ENCODE measurements at places on chromosomes 2 and 18.

DNA sequence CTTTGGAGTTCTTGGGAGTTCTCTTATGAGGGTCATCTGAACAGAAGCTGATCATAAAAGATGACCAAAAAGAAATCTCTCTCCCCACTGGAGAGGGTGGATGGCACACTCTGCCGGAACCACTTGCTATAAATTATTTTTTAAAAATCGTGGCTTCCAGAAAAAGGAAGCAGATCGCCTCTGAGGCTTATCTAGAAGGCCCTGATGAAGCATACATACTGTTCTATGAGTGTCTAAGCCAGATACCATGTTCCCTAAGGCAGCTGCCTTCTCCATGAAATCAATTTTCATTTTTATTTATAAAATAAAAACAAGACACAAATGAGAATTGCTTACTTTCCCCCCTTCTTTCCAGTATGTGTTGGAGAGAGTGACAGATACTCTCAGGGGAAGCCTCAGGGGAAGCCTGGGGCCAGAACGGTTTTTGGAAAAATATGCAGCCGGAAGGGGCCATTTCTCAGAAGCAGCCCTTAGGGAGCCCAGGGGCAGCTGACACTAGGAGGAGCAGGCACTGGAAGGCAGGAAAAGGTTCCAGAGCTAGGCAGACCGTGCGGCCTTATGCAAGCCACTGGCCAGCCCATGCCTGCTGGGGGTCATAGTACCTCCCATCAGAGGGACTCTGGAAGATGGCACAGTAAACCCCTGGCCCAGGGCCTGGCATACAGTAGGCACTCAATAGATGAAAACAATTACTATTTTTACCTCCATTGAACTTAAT lies 130.6 kb downstream of the CABLES1 start:
- no peak for DNase-seq

DNA sequence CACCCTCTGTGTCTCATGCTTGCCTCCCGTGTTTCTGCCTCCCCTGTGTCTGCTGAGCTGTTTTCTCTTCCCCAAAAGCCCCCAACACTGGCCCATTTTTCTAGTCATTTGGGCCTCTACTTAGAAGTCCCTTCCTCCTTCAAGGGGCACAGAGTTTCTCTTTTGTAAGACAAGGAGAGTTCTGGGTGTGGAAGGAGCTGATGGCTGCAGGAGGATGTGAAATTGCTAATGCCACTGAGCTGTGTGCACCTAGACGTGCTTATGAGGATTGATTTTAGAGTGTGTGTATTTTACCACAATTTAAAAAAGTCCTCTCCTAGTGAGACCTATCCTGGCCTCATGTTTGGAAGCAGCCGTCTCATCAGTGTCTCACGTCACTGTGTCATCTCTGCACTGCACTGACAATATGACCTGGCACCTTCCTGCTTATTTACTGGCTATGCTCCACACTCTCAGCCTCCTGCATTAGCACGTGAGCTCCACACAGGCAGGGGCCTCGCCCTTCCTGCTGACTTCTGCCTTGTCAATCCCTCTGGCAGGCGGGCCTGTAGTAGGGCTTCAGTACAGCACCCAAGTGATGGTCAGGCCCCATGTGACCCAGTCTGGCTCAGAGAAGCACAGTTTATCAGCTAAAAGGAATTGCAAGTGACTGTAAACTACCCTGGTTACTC lies 8.0 kb upstream of the MBP start:
- peak; percentile 77 for DNase-seq

GRCh38 chr2:198715302-198715835 lies 742.4 kb downstream of the SATB2 start:
- no peak for DNase-seq

DNA sequence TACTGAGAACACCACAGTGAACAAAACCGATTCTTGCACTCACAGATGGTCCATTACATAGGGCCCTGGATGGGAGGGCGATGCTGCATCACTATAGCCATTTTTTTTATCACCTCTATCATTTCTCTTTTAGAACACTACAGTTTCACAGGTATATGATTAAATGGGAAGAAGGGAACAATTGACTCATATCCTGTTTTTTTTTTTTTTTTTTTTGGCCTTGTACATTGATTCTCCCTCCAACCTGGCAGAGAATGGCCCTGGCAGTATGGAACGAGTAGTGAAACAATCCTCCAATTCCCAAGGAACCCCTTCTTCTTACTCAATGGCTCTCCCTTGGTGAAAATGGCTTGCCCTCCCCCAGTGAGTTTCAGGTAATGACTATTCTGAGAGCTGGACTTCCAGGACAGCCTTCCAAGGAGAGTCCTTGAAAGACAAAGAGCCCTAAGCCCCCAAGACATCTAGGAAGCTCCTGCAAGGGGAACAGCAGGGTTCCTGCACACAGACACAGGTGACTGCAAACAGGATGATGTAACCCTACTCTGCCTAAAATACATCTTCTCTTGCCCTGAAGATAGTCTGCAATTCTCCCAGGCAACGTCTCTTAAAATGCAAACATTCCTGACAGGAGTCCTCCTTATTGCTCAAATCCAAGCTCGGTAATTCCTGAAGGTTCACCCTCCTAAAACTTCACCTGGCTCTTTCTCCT lies 405.4 kb downstream of the SETBP1 start:
- DNase-seq = no peak

GRCh38 chr18:45403341-45404049 lies 211.8 kb upstream of the SLC14A2 start:
- DNase-seq = no peak

DNA sequence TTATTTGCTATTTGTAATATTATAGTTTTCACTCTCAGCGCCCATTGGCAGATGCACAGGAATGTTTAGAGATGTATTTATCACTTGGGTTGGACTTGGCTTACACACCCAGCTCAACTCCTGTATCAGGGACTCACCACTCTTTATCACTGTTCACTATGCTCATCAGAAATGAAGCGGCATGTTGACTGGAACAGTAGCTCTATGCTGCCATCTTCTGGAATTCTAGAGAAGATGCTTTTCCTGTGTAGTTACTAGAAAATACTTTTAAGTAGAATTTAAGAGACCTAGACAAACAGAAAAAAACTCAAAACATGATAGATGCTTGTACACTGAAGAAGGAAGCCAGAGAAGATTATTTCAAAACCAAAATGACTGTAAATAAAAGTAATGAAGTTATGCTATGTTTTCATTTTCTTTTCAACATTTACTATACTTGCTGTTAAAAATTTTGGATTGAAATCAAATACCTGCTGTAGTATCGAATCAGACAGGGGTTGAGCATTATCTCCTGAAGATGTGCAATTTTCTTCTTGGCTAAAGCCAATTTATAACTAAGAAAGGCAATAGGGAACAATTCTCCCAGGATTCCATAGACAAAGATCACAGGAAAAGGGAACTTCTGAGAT lies 47.4 kb upstream of the NXPH2 start:
- no peak for DNase-seq

- no peak for DNase-seq
These were observed 176.8 kb downstream of the ZEB2 start for GRCh38 chr2:144343145-144343544.

- no peak for DNase-seq
These were observed 17.7 kb downstream of the SERPINB12 start for GRCh38 chr18:63559567-63560491.

GRCh38 chr2:54669677-54670484 lies 53.6 kb upstream of the EML6 start:
- no peak for DNase-seq

DNA sequence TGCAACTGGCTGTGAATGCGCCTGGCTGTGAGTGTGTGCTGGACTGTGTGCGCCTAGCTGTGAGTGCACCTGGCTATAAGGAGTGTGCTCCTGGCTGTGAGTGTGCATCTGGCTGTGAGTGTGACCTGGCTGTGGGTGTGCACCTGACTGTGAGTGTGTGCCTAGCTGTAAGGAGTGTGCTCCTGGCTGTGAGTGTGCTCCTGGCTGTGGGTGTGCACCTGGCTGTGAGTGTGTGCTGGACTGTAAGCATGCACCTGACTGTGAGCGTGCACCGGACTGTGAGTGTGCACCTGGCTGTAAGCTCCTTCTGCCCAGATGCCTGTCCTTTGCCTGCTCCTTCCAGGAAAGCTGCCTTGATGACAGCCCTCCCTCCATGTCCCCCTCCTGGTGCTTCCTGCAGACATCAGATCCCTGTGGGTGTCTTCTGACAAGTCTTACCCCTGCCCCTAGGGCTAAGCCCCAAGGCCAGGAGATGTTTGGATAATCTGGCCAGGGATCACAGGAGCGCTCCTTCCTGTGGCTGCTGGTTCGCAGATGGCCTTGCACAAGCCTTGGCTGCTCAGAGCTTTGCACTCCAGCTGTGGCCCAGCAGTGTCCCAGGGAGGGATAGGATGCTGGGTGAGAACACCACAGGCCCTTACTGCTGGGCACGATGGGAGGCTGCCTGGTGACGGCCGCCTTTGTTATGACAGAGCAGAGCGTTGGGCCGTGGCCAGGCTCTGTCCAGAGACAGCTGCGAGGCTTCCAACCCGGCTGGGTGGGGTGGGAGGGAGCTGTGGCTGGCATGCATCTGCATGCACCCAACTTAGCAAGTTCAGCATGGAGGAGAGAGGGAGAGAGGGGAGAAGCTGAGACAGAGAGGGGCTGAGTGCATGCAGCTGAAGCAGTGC lies 89.9 kb downstream of the GLI2 start:
- DNase-seq = no peak

DNA sequence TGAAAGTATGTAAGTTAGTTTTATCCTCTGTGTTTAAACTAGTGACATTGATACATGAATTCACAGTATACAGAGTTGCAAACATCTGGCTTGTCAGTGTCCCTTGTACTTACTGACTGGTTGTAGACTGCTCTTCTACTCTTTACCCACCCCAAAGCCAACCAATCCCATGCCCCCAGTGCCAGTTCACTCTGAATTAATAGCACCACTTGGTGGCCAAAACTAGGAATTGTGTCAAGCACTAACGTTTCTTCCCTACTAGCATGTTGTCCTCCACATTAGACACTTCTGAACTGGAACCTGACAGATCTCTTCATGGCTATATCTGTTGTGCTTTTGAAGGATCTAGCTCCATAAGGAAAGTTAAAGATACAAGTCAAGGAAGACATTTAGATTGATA lies 27.2 kb upstream of the OTX1 start:
- DNase-seq = no peak

DNA sequence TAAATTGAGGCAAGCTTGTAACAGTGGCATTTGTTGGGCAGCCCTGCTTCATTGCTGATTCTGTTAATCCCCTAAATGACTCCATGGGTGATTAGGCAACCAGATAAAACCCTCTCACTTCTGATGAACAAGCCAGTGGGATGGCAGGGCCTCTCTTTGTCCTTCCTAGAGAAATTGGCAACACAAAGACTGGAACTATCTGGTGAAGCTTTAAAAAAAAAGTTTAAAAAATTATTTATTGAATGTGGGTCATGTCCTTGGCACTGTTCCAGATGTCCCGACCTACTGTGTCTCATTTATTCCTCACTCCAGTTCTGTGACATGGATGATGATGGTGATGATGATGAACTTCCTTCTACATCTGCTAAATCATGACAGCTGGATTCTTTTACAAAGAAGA lies 30.8 kb downstream of the NRP2 start:
- DNase-seq = no peak

- DNase-seq = no peak
These were observed 207.9 kb downstream of the GLI2 start for GRCh38 chr2:120943403-120944034.

DNA sequence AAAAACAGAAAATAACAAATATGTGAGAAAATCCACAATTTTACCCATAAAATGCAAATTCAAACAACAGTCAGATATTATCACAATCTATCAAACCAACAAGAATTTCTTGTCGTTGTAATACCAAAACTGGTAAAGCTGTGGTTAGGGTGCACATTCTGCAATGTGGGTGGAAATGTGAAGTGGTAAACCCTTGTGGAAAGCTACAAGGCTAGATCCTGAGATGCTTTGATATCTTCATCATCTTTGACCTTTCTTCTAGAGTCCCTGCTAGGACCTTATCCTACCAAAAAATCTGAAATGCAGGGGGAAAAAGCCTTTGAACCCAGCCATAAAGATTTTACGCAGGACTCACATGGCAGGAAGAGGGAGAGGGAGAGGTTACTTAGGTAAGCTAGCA lies 17.2 kb upstream of the ATG16L1 start:
- no peak for DNase-seq

DNA sequence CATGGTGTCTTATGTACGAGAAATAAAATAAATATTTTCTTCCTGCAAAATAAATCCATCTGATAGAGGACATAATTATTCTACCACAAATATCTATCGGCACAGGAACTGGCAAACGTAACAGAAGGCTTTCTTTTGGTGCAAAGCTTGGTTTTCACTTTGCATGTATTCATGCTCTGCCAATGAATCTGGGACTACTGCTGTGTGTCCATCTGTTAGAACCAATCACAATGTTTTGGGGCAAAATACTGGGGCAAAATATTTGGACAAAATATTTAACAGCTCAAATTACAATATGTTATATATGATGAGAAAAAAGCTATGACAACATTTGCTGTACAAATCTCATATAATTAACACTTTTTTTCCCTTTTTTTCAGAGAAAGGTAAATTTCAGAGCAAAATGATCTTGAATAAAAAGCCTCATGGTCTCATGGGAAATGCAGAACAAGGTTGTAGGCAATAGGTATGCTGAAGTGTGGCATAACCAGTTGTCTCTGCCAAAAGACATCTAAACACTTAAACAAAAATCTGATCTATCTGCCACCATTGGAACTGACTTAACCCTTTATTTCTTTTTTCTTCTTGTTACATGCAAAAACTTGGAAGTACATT lies 923.2 kb downstream of the CPS1 start:
- no peak for DNase-seq

GRCh38 chr2:196369967-196370366 lies 198.6 kb upstream of the STK17B start:
- DNase-seq = no peak

GRCh38 chr2:166572937-166573336 lies 78.9 kb upstream of the SCN7A start:
- no peak for DNase-seq

DNA sequence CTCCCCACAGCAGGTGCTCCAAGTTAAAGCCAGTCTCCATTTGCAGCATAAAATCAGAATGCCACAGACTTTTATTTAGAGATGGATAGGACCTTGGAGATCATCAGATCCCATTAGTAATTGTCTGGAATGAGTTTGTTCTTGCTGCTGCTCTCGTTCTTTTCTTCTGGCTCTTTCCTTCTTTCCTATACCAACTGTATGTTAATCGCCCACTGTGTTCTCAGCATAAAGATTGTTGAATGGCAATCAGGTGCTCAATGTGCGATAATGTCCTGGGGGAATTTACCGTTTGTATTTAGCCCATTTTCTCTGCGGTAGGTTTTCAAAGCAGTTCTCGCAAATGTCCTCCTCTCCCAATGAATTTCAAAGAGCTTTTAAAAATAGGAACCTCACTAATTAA lies 3.3 kb downstream of the GPR39 start:
- DNase-seq = no peak

GRCh38 chr2:109218087-109218791 lies 89.2 kb downstream of the SH3RF3 start:
- DNase-seq = no peak

GRCh38 chr18:42530276-42530675 lies 575.2 kb downstream of the PIK3C3 start:
- no peak for DNase-seq

GRCh38 chr18:62678847-62679485 lies 36.4 kb upstream of the PHLPP1 start:
- DNase-seq = no peak

GRCh38 chr2:226911932-226912331 lies 76.1 kb downstream of the RHBDD1 start:
- no peak for DNase-seq

Measured in CD4-positive, alpha-beta T cell (primary cell).